ENCODE measurements at places on chromosomes 2 and 18. TPM values are rescaled to one million over a fixed set of nuclear protein-coding genes. Genes with fewer than 3 reads are reported as not detected.
A peak's percentile ranks its signal among the peaks of the same experiment; 100 is the strongest.

GRCh38 chr2:110873056-110873502 lies 140.7 kb downstream of the ACOXL start:
- DNase-seq, result no peak

DNA sequence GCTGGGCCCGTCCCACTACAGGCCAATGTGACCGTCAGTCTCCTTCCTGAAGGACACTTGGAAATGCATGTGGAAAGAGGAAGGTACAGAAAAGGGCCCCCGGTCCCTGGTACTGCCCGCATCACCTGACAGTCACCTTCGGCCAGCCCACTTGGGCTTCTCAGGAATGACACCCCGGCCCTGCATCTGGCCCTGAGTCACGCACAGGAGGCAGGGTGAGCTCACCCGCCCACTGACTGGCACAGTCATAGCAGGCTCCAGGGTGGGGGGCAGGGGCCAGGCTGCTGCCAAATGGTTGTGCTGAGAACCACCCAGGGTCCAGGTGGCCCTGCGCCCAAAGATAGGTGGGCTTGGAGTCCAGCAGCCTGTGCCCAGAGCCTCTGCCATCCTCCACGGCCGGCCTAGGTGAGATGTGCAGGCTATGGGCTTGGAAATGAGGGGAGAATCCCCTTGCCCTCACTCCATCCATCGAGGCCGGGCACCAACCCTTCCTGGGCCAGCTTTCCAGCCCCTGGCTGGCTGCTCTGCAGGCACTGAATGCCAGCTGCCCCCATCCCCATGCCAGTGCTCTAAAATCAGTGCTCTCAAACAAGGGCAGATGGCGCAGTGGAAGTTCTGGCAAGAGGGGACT lies 14.1 kb downstream of the EMX1 start:
- DNase-seq, result no peak

DNA sequence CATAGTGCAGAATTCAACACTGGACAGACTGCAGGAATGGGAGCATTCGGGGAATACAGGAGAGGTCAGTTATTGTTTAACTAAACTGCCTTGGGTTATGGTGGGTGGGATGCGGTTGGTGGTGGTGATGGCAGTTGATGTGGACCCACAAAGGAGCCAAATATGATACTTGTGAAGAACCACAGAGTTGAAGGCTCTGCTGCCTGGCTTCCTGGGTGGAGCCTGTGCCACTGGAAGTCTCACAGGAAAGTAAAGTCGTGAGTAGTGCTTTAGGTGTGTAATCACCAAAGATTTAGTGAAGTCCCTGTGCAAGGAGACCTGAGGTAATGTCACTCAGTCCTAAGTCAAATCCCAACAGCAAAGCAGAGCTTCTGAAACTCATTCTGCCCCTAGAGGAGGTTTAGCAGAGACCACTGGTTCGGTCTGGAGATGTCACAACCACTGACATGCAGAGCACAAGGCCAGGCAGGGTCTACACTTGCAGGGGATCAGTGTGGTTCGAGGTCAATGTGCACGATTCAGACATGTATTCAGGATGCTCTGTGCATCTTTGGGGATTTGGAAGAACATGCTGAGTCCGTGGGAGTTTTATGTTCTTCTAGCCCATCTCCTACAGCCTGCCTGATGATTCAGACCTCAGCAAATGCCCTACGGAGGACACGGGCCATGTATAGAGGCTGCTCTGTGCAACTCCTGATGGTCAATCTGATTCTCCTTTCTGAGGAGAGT lies 1150.9 kb downstream of the RPIA start:
- DNase-seq, result no peak

DNA sequence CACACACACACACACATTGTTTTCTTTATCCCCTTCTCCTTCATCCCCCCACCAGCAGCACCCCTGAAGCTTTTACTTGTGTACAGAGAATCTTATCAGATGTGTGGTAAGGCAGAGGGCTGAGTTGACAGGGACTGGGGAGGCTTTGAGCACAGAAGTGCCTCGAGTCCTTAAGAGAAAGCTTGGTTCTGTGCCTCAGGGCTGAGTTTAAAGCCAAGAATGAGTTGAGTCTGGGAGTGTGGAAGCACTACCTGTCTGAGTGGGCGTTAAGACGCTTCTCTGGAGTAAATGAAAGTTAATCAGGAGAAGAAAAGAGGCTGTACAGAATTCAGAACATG lies 2.7 kb downstream of the ID2 start:
- no peak for DNase-seq

Gene SPP2
- polyA plus RNA-seq, result not detected

DNA sequence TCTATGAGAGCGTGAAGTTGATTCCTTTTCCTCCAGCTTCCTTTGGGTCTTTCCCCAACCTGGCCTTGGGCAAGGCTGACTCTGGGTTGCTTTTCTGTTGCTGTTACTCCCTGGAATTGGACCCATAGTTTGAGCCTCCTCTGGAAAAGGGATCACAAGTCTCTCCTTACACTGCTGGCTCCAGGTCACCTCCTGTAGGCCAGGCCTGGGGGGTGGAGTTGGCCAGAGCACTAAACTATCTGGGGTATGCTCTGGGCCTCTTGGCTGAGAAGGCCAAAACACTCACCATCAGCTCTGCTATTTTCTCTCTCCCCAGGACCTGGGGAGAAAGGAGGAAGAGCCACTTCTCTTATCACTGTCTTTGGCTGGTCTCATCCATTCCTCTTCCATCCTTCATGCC lies 56.5 kb upstream of the NCOA1 start:
- no peak for DNase-seq

DNA sequence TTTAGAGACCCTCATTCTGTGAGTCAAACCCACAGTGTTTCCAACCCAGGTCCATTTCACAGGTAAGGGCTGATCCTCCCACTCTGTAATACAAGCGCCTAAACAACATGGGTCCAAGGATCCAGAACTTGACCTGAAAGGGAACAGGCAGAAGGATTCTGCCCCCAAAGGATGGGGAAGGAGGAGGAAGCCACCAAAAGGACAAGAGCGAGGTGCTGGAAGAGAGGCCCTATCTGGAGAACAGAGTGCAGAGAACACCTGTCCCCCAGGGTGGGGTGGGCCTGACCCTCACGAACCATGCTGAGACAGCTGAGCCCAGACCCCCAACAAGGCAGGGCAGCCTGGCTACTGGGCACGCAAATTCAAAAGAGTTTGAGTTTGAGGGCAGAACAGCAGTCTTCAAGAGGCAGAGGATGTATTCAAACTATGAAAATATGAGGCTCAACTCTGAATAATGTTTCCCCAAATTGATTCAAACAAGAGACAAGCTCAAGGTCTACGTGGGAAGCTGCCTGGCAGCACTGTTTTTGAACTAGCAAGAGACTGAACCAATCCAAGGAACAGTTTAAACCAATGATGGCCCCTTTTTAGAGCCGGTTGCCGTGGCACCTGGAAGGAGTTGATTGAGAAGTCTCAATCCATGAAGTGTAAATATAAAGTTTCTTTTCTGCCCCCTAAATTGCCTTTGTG lies 212.7 kb downstream of the ALPK2 start:
- no peak for DNase-seq

DNA sequence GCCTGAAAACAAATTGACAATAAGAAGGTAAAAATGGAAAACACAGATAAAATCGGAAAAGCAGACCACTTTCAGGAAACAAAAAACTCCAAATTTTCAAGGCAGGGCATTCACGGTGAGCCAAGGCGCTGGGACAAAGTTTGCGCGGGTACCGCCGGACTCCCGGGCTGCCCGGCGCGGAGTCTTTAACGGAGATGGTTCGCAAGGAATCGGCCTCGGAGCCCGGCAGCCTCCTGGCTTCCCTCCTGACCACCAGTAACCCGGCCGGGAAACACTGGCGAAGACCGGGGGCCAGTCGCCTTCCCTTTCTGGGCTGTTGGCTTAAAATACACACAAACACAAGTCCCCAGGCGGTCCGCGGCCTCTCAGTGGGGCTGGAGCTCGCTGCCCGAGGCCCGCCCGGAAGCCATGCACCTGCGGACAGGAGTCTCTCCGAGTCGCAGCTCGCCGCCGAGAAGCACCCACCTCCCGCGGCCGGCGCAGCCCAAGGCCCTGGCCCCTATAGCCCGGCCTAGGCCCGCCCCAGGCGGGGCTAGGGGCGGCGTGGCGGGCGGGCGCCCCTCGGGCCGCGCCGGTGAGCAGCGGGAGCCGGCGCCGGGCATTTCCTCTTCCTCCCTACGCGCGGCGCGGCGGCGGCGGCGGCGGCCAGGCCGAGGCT lies 622 bp upstream of the KCMF1 start:
- peak; percentile 48 for DNase-seq

GRCh38 chr2:30736461-30737325 lies 70.6 kb downstream of the CAPN13 start:
- DNase-seq, result no peak

DNA sequence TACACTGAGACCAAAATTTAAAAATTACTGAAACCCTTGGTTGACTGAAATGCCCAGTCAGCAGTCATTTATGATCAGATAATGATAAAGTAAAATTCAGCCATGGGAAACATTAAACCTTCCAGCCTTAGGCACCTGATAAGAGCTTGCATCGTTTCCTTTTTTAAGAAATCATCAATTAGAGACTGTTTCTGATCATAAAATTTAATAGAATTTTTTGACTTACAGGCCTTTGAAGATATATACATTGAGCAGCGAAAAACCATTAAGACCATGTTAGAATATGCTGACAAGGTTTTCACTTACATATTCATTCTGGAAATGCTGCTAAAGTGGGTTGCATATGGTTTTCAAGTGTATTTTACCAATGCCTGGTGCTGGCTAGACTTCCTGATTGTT lies 99.6 kb upstream of the CSRNP3 start:
- no peak for DNase-seq

DNA sequence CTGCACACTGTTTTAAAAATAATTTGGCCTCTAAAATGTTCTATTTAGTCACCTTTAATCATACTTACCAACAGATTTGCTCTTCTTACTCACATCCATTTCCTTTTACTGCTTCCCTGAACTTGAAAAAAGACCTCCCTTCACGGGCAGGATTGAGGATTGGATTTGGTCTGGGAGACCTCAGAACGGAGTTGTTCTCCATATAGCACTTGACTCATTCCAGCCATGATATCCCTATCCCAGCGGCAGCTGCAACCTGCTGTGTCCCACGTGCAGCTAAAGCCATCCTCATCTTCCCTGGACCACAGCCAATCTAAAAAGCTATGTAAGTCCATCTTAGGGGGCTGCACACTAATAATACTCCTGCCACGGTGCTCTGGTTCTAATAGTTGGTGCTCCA lies 97.0 kb upstream of the PTPRM start:
- DNase-seq, result no peak

Gene NTSR2
- not detected for polyA plus RNA-seq

Gene CXCR1
- not detected for polyA plus RNA-seq

DNA sequence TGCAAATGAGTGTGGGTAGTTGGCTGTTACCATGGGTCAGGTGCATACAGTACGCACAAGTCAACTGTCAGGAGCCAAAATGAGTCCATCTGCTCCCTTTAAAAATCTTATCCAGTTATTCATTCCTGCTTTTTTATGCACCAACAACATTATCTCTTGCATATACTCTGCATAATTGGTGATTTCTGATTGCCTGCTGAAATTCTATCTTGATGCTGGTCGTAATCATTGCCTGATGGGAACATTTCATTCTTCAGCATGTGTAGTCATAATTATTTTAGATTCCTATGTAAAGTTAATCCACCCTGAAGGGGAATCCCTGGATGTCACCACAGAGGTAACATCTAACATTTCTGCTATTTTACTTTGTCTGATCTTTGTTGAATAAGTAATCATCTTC lies 102.2 kb upstream of the RND3 start:
- no peak for DNase-seq

Gene ITPRIPL1
- 5.2 TPM for polyA plus RNA-seq

DNA sequence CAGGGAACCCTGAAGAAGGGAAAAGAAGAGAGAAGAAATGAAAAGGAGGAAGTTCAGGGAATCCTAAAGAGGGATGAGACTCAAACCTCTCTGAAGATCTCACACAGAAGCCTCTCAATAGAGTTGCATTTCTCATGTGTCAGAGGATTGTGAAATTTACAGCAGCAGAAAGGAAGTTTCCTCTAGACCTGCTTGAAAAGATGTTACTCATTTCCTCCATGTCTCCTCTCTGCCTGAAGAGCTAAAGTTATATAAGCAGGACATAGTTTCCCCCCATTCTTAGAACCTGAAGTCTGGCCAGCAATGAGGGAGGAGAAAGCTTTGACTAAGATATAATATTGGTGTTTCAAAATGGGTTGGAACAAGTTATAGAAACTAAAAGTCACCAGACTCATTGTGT lies 1155.6 kb downstream of the LRP1B start:
- DNase-seq, result no peak

DNA sequence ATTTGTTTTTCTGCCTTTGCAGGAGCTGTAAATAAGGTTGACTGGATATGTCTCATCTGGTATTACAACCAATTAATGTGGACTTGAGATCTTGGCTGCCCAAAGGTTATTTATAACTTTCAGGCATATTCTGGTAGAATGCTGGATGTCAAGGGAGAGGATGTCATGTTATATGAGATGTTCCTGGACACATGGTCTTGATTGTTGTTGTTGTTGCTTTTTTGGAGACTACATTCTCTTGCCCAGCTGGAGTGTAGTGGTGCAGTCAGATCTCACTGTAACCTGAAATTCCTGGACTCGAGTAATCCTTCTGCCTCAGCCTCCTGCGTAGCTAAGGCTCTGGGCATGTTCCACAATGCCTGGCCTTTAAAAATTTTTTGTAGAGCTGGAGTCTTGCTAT lies 83.3 kb downstream of the LCLAT1 start:
- no peak for DNase-seq

Gene PLGLB1
- polyA plus RNA-seq, result 27.6 TPM

DNA sequence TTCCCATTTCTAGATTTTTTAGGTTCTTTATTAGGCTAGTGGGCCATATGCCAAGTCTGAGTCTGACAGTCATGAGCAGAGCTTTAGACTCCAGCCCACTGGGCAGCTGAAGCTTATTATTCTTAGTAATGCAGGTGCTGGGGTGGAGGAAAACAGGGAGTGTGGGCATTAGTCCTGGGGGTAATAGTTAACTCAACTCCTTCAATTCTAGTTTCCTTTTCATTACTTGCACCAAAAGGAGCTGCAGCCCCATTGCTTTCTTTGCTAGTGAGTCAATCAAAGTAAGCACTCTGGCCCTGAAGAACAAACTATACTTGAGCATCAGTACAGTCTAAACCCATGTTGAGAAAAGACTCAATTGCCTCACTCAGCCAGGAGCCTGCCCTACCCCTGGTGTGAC lies 35.5 kb downstream of the ICOS start:
- no peak for DNase-seq

DNA sequence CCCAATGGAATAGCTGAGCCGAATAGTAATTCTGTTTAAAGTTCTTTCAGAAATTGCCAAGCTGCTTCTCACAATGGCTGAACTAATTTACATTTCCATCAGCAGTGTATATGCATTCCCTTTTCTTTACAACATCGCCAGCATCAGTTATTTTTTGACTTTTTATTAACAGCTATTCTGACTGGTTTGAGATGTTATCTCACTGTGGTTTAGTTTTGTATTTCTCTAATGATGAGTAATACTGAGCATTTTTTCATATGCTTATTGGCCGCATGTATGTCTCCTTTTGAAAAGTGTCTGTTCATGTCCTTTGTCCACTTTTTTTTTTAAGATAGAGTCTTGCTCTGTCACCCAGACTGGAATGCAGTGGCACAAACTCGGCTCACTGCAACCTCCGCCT lies 100.7 kb downstream of the C2orf74 start:
- no peak for DNase-seq

- peak; percentile 87 for DNase-seq
Observed at GRCh38 chr2:215269397-215270117, 42.3 kb upstream of the ATIC start.

- no peak for DNase-seq
Observed at GRCh38 chr2:69177785-69178636, 165.0 kb downstream of the ANTXR1 start.

Gene CERKL
- 20.3 TPM for polyA plus RNA-seq

Gene ZNF519
- polyA plus RNA-seq, result 22.9 TPM
